ENCODE measurements at places on chromosomes 3 and 15.

GRCh38 chr15:40204100-40204499 lies 34.8 kb upstream of the PAK6 start:
- no peak for DNase-seq

DNA sequence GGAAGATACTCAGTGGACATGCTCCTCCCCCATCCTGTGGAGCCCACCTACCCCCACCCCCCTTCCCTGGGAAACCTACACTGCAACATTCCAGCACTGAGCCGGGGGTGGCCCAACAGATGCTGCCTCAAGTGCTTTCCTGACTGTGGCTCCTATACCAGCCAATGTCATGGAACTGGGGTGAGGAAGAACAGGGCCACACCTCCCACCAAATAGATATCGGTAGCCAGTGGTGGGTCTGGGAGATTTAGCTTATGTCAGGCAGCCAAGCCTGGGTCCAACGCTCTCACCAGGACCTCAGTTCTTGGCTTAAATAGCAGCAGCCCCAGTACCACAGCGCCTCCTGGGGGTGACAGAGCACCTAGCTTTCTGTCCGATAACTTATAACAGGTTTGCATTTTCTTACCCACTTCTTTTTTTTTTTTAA lies 30.3 kb downstream of the CDC25A start:
- DNase-seq: peak; percentile 3

DNA sequence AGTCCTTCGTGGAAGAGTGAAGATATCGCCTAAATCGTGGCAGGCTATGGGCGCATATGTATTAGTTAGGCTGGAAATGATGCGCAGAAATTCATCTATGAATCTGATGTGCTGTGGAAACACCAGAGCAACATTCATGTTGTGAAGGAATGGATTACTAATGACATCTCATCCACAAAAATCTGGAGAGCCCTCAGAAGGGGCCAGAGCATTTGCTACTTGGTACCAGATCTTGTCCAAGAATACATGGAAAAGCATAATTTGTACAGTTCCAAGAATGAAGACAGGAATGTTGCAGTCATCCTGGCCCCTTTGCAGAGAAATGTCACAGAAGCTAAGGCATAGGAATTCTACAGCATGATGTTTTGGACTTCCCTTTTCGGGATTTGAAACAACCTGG lies 38.4 kb upstream of the FOXB1 start:
- DNase-seq: no peak

GRCh38 chr3:148319161-148319915 lies 378.4 kb upstream of the AGTR1 start:
- no peak for DNase-seq

DNA sequence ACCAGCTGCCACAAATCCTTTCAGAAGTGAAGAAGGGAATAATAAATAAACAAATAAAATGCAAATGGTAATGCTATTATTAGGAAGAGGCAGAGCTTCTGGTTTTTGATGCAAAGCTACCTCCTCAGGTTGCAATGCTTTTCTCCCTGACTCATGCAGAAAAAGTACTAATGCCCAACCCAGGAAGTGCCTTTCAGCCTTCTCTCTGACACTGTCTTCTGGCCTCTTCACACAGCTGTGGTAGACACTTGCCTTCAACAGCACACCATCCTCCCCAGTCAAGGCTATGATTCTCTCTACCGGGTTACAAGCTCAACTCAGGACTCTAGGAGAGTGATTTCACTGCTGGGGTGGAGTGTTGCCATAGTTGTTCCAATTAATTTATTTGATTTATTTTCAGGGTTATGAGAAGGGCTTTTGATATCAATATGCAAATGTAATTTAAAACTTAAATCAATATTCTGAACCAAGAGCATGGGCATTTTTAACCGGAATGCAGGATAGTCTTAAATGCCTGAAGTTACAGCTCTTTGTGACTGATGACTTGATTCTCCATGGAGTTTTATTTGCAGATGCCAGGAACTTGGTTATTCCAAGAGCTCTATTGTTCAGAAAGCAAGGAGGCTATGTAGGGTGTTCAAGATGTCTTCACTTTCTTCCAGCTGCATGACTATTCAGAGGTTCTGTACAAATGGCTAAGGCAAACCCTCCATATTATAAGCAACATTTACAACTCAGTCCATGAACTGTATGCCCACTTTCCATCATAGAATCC lies 27.1 kb upstream of the GALNT15 start:
- DNase-seq: no peak

DNA sequence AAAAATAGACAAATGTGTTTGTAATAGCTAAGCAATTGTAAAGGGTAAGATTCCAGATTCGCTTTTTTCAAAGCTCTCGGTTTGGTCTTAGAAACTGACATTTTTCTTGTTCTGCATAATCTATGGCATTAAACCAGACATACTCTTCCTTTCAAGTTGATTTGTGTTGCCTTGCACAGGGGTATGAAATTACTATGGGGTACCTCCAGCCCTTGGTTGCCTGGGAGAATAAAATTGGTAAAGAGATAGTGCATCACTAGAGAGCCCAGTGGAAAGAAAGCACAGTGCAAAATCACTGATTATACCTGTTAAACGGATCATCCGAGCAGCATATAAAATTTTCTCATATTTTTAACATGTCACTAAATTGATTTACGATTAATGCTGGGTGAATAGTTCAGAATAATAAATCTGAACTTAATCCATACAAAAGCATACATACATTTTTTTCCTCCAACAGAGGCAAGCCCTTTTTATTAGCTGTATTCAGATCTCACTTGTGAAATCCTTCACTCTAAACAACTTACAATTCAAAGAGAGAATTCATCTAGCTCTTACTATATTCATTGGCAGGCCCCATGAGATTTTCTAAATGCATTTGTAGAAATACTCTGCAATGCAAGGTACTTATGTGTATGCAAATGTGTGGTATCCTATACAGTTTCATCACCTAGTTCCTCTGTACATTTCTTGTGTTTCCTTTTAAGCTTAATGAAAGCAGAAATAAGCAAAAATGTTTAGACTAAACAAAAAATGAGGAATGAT lies 224.4 kb downstream of the ROBO1 start:
- DNase-seq: no peak

DNA sequence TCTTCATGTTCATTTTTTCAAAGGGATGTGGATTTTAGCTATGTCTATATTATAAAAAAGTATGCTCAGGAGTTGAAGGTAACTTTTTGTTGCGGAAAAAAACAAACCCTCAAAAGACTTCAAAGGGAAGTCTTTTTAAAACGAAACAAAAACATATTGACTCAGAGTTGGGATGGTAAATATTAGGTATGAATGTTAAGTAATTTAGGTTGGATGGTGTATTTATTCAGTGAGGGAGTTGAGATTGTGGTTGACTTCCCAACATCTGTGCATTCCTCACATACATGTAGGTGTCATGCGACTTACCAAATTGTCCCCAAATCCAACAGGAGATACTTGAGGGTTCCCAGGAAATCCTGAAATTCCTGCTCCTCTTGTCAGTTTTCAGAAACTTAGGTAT lies 32.7 kb upstream of the PLSCR5 start:
- no peak for DNase-seq

GRCh38 chr3:31165399-31165860 lies 271.0 kb upstream of the GADL1 start:
- DNase-seq: no peak

DNA sequence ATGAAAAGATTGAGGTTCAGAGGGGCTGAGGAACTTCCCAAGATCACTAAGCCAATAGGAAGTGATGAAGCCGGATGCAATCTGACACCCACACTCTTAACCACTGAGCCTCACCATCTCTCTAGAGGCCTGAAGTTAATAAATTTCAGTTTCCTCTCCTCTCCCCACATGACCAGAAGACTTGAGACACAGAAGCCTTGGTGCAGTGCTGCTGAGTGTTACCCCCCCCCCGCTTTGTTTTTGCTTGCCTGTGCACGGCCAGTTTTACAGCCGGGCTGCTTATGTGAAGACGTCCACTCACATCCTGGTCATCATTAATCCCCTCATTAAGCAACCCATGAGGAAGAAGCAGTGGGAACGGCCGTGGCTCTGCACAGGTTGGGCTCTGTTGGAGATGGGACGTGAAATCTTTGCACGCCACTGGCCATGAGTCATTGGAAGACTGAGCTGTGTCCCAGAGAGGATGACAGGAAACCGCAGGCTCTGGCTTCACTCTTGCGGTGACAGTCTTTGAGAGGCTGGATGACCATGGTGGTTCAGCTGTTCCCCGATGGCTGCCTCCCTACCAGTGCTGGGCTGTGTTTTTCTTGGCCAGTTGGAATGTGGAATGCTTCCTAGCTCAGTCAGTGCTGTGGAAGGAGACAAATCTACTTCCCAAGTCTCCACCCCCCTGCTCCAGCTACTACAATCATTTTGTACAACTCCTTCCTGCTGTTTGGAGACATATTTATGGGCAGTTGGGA lies 232.6 kb upstream of the LRTM1 start:
- DNase-seq: no peak

- no peak for DNase-seq
Observed at GRCh38 chr15:28914046-28914445, 28.3 kb downstream of the APBA2 start.

DNA sequence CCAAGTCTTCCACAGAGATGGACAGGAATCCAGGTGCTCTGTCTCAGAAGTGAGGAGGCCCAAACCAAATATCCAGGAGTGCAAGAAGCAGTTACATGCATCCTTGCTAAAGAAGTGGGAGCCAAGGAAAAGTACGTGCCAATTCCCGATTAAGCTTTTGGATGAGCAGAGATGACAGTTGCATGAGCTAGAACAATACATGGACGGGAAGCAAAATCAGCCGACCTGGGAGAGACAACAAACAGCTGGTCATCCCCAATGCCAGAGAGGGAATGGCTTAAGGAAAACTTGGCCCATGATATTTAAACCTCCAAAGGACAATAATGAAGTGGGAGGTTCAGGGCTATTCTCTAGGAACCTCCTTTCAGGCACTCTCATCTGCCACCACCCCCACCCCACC lies 86.0 kb upstream of the ABHD17C start:
- no peak for DNase-seq

GRCh38 chr15:41464889-41465580 lies 28.6 kb upstream of the ITPKA start:
- no peak for DNase-seq

GRCh38 chr3:51024765-51025632 lies 350.3 kb downstream of the DOCK3 start:
- peak; percentile 38 for DNase-seq

- no peak for DNase-seq
Observed at GRCh38 chr15:41921639-41922038, 27.8 kb upstream of the SPTBN5 start.

GRCh38 chr3:89527736-89528305 lies 420.4 kb downstream of the EPHA3 start:
- DNase-seq: no peak

- DNase-seq: no peak
Observed at GRCh38 chr3:31890742-31891469, 90.2 kb downstream of the OSBPL10 start.

GRCh38 chr3:142566096-142566495 lies 12.4 kb downstream of the ATR start:
- DNase-seq: no peak

DNA sequence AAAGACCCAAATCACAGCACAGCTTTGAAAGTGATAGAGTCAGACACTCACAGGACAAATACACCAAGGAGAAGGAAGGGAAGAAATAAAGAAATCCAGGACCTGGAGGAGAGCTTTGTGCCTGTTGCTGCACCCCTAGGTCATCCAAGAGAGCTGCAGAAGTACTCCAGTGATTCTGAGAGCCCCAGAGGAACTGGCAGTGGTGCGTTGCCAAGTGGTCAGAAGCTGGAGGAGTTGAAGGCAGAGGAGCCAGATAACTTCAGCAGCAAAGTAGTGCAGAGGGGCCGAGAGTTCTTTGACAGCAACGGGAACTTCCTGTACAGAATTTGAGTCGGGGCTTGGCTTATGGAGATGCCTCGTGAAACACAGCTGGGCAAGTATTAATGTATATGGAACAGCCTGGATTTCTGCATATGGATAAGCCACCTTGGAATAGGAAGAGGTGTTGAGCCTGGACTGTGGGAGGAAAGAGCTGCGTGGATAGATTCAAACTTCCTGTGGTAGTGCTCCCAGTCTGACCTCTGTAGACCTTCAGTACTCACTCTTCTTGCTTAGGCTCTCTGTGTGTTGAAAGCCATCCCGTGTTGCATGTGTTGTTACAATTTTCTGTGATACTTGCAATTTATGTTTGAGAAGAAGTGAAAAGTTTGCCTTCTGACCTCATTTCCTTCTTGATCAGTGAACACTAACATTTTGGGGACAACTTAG lies 6.1 kb downstream of the NGRN start:
- no peak for DNase-seq

GRCh38 chr15:100569391-100569790 lies 32.6 kb downstream of the LINS1 start:
- no peak for DNase-seq

DNA sequence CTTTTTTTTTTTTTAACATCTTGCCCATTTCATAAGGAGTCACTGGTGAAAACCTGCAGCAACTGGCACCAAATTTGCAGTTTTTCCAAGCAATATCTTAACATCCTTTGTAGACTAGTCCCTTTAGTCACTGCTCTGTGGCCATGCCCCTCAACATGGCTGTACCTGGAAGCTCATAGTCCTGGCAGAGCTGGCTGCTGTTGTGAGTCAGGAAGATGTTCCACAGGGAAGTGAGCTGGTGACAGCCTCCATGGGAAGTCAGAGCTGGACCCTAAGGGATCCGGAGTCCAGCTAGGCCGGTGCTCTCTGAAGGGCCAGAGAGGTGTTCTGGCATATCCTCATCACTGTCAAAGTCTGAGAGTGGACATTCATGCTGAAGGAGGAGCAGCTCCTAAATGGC lies 99.3 kb upstream of the ZBED2 start:
- no peak for DNase-seq

DNA sequence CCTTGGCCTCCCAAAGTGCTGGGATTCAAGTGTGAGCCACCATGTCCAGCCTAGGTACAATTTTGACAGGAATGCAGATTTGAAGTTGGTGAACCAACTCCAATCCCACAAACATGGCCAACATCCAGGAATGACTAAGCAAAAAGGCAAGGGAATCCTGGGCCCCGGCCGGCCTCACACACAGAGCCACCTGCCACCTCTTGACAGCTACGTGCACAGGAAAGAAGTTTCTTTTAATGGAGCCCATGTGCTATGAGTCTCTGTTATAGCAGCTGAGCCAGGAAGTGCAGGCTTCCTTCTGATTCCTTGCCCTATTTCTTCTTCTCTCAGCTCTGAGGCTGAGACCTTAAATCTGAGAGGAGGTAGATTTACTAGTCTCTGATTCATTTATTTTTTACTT lies 8.8 kb downstream of the TMEM40 start:
- DNase-seq: no peak

DNA sequence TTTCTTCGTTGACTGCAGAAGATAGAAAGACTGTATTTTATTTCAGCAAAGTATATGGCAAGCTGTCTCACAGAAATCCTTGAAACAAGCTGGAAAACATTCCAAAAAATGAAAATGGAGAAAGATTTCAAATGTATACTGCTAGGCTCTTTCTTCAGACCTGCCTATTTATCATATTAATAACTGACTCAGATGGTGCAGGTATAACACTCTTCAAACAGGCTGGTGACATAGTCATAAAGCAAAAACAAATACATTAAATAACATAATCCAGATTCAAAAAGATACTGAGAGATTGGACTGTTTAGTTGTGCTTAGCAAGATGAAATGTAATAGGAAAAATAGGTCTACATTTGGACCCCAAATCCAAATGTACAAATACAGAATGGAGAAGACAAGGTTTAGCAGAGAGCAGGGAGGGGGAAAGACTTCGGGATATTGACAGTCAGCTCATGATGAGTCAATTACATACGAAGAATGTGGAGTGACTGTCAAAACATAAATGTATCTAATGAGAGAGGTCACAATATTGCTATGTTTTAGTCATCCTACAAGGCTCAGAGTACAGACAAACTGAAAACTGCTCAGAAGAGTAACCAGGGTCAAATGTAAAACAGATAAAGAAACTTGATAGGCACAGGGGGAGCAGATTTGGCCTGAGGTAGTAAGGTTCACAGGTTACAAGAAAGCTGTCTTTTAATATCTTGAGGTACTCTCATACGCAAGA lies 88.7 kb downstream of the DMXL2 start:
- DNase-seq: no peak

All from stimulated activated CD4-positive, alpha-beta T cell treated with anti-CD3 and anti-CD28 coated beads, Interleukin-12 subunit alpha, Interleukin-12 subunit beta, amount 100 ng/mL, for 24 hours (primary cell).